Kidney (tissue), 22 donors: ENCODE measurements at places on chromosomes 16 and 17.
A peak's percentile ranks its signal among the peaks of the same experiment; 100 is the strongest.

DNA sequence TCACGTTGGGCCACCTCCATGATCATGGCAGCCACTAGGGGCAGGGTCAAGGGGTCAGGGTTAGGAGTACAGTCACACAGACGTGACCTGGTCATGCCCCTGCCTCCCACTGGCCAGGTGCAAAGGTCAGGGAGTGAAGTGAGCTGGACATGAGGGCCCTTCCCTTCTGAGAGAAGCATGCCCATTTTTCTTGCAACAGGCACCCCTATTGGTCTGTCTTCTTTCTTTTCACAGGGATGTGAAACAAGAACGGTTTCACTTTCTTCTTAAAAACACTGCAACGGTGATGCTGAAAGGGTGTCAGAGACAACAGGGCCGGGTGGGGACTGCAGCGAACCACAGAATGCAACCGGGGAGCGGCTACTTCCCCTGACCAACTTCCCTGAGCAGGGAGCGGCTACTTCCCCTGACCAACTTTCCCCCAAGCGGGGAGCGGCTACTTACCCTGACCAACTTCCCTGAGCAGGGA, 52.1 kb upstream of the DOC2B start:
- DNase-seq = no peak

DNA sequence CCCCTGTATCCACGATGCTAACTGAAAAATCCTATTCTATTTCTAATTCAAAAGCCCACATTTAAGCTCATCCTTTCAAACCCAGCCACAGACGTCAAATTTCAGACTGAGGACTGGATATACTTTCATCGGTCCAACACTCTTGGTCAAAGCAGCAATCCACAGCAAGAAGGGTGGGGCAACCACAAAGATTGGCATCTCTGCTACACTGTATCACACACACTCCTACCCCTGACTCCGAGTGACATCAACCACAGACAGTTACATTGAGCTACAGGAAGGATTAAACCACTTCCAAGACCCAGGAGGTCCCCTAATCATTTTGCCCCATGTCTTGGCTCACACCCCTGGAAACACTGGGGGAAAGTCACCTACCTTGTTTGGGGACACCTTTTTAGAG, 61.3 kb downstream of the GRIN2A start:
- DNase-seq = no peak

- no peak for DNase-seq
Observed at GRCh38 chr16:50354629-50355456, 13.9 kb downstream of the BRD7 start.

DNA sequence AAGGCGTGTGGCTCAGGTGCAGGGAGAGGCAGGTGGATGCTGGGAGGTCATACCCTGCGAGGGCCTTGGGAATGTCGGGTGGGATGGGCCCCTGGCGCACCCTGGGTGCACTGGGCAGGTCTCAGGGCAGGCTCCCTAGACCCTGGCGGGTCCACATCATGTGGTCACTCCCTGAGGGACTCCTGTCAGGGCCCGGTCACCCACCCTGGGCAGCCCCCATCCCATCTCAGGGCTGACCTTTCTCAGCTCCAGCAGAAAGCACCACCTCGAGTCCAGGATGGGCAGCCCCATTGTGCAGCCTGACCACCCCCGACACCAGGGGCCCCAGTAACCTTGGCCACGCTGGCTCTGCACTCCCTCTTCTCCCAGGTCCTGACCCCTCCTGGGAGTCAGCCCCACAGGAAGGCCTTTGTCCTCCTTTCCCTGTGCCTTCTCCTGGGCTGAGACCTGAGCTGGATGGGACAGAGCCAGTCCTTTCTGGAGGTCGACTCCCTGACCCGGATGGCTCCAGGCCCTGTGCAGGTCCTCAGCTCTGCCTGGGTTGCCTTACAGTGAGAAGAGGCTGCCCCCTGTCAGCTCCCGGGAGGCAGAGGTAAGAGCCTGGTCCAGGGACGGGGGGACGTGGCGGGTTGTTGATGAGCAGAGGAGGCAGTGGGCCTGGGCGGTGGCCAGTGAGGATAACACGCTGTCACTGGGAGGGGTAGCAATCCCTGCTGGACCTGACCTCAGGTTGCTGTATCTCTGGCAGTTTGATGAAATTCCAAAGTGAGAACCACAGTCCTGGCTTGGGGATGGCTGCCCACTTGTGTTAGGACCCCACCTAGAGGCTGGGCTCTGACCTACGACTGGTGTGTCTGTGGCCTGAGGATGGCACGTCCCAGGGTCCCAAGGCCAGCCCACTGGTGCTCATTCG, 77.9 kb downstream of the GOSR1 start:
- no peak for DNase-seq

DNA sequence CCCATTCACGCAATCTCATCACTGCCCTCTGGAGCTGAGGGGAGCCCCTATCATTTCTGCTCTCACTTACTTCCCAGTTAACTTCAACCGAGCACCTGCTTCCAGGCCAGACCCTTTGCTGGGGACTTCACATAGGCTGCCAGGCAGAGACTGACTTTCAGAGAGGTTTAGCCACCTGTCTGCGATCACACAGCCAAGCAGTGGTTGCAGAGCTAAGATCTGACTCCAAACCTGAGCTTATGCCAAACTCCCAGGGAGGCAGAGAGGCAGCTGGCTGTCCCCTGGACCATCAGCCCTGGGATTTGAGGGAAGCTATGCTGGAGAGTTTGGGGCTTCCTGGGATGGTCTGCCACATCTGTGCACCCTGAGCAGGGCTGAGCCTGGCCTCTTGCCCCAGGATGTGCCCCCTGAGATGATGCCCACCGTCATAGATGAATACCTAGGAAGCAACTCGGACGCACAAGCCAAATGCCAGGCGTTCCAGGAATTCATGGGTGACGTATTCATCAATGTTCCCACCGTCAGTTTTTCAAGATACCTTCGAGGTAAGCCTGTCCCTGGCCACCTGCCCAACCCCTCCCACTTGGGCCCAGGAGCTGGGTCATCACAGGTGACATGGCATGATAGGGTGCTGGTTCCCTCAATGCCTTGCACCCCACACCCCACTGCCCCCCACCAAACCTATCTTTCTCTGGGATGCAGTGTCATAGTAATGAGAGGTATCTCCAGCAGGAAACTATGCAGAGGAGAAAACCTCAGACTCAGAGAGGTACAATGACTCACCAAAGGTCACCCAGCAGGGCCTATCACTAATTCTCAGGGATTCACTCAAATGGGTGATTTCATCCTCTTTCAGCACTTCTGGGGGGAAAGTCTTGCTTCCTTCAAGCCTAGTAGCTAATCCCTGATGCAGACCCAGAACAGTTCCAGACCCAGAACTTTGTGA, 10.0 kb downstream of the CES3 start:
- DNase-seq = no peak

DNA sequence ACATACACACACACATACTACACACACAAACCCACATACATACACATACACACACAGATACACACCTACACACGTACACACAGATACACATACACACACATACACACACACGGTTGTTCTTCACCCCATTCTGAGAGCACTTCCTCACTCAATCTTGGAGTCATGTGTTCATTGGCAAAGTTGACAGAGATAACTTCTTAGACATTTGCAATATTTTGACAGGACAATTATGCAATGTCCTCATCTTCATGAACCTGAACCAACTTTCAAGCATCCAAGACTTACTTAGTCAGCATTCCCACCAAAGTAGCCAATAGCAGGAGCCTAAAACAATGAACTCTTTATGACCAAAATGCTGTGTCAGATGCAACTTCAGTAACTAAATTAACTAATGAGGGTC, 77.1 kb upstream of the DNAH17 start:
- DNase-seq = no peak

DNA sequence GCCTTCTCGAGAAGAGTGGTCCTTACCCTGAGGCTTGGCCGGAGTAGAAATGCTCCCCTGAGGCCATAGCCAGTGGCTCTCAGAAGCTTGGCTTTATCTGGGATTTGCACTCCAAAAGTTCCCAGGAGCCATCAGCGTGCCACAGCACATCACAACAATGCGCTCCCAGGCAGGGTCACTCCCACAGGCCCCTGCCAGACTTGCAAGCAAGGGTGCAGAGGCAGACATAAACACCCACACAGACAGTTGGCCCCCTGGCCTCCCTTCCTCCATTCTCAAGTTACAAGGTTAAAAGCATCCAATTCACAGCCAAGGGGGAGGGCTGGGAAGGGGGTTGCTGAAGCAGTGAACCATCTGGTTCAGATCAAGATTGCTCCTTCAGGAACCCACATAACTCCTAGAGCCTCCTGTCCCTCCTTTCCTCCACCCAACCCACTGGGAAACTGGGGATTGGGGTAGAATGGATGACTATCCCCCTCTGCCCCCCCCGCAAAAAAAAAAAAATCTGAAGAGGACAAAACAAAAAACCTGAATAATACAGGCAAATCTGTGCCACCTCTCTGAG, 1.8 kb downstream of the ST3GAL2 start:
- DNase-seq = peak; percentile 96

DNA sequence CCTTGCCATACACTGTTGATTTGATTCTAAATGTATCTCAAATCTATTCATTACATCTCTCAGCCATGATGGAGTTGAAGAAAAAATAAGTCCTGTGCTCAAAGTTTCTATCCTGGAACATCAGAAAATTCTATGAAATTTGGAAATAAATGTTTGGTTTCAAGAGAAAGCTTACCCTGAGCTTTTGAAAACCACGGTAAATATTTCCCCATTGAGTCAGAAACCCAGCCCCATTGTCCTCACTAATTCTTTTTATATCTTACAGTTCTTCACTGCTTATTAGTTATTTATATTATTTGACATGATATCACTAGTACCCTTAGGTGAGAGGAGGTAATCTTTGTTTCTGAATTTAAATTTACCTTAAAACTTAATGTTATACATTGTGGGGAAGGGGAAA, 128.5 kb downstream of the MRTFB start:
- DNase-seq = no peak

- DNase-seq = no peak
Observed at GRCh38 chr17:39416141-39416540, 14.7 kb upstream of the FBXL20 start.

- peak; percentile 83 for DNase-seq
Observed at GRCh38 chr16:68645494-68646388, 631 bp downstream of the CDH3 start.

DNA sequence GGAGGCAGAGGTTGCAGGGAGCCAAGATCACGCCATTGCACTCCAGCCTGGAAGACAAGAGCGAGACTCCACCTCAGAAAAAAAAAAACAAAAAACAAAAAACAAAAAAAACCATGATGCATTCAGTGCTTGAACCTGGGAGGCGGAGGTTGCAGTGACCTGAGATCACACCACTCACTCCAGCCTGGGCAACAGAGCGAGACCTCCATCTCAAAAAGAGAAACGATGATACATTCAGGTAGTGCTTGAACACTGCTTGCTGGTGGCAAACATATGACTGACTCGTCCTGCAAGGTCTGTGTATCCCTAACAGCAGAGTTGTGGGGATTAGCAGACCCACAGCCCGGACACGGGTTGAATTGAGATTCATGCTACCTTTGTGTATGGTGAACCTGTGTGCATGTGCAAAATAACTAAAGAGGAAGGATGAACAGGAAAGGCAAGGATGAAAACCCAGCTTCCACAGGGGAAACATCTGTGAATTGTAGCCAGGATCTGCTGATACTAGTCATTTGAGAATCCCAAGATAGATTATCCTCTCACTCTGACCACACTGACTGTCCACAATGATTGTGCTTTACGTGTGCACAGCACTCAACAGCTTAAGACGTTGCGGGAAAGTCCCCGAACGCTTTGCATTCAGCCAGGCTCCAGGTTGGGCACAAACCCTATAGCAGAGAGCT, 52.4 kb upstream of the MRPS23 start:
- no peak for DNase-seq

DNA sequence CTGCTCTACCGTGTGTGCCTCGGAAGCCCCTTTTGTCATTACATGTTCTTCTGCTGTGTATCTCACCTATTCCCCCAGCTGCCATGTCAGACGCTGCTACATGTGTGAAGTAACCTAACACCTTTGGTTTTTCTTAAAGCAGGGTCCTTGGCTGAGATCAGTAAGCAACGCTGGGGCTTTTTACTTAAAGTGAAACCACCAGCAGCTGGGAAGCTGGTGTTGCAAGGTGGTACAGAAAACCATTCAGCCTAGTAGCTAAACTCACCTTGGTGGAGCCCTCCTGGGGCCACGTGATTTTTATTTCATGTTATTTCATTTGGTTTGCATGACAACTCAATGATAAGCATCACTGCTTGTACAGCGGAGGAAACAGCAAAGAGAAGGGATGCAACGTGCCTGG, 62.6 kb downstream of the PLCG2 start:
- no peak for DNase-seq

GRCh38 chr17:19457046-19457445, 46.0 kb downstream of the RNF112 start:
- no peak for DNase-seq

- DNase-seq = no peak
Observed at GRCh38 chr17:44672479-44673093, 16.3 kb downstream of the MEIOC start.

DNA sequence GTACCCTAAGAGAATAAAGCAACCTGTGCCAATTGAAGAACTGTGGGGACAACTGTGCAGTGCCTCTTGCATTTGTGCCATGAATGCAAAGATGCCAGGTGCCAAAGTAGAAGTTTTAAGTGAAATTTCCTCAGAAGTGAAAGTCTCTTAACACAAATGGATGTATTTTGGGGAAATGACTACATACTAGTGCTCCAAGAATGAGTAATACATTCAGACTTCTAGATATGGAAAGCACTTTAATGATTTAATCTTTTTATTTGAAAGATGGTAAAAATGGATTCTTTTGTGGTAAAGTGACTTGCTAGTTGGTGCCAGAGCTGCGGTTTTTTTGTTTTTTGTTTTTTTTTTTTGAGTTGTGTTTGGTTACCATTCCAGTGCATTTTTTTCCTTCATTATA, 15.0 kb downstream of the UTP18 start:
- no peak for DNase-seq
